ENCODE measurements at places on chromosomes 1 and 21.
A peak's percentile ranks its signal among the peaks of the same experiment; 100 is the strongest.

DNA sequence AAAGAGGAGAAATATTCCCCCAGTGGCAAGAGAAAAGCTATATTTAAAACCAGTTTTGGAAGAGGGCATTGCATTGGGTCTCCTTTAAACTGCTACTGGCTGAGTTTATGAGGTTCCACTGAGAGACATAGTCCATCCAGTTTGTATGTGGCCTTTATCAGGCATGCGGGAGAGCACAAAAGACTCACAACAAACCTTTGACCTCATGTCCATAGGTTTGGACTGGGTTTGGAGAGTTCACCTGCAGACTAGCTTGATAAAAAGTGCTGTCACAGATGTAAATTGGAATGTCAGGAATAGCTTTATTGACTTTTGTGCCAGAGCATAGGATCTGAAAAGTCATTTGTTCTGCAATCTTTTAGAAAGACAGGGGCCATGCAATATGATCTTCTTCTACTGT, 131.0 kb upstream of the NRIP1 start:
- no peak for DNase-seq

GRCh38 chr1:29501227-29501976, 265.1 kb downstream of the PTPRU start:
- DNase-seq, result no peak

GRCh38 chr21:32806810-32807386, 35.3 kb upstream of the PAXBP1 start:
- peak; percentile 28 for DNase-seq

DNA sequence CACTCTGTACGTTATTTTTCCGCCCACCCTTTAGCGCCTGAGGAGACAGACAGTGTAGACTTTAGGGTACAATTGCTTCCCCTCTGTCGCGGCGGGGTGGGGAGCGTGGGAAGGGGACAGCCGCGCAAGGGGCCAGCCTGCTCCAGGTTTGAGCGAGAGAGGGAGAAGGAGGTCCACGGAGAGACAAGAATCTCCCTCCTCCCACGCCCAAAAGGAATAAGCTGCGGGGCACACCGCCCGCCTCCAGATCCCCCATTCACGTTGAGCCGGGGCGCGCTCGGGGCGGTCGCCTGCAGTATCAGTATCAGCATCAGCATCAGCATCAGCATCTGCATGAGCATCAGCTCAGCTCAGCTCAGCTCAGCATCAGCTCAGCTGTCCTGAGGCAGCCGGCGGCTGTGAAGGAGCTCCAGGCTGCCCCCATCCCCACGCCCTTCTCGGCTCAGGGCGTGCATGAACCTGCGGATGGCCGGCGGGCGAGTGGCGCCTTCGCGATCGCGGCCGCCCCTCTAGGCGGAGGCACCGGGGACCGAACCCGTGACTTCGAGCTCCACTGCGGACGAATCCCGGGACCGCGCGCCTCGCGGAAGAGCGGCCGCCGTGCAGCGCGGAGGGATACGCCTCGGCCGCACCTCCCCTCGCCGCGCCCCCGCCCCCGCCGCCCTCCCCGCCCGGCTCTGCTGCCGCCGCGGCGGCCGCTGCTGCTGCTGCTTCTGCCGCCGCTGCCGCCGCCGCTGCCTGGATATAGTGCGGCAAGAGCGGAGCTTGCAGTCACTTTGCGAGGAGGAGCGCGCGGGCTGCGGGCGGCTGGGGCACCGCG, at the start of gene NCAM2:
Gene NCAM2, plus strand, starts transcription at position 774 of the 820 bp plus-strand sequence.
- DNase-seq, result peak; percentile 81

- no peak for DNase-seq
Observed at GRCh38 chr1:209455145-209455544, 128.4 kb upstream of the CAMK1G start.

DNA sequence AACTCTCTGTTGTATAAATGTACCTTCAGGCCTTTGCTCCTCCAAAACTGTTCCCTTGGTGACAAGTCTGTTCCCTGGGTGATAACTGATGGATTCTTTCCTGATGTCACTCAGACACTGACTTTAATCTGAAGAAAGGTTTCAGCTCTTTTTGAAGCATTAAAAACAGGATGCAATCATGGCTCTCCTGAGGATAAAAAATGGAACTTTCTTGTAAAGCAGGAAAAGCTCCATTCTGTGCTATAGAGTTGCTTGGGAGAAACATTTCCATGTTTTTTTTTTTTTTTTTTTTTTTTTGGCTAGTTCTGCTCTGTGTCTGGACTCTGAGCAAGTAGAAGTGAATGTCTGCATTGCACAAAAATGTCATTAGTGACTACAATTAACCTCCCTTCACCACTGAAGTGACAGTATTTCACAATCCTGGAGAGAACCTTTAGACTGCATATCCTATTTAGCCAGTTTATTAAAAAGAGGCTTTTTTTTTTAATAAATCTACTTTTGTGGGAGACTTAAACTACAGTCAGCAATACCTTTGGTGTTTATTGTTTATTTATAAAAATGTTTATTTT, 101.7 kb upstream of the PRMT6 start:
- no peak for DNase-seq

All from fibroblast of pulmonary artery (primary cell).